Right renal pelvis (tissue), 4 donors: ENCODE measurements at places on chromosomes 1 and 21.

DNA sequence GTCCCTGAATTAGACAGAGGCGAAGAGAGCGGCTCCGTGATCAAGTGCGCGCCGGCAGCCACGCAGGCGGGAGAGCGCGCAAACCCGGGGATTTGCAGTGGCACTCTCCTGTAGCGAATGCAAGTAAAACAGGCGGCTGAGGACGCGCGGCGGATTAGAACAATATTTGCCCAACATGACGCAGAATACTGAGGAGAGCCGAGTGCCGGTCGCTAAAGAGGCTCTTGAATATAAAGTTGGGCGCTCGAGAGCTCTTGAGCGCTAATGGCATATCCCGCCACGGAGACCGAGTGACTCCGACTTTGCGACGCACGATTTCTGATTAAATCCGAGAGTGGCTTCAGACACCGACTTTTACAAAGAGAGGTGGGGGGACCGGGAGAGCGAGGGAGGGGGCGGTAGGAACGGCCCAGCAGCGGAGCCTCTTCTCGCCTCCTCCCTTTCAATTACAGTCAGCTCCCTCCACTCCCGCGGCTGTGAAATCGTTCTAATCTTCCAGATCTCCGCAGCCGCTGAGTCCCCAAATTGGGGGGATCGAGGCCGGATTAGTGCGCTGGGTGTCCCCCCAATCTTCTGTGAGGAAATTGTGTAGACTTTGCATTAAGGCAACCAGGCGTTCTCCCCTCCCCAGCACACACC is 2.3 kb downstream of the PAX7 start:
- no peak for DNase-seq

DNA sequence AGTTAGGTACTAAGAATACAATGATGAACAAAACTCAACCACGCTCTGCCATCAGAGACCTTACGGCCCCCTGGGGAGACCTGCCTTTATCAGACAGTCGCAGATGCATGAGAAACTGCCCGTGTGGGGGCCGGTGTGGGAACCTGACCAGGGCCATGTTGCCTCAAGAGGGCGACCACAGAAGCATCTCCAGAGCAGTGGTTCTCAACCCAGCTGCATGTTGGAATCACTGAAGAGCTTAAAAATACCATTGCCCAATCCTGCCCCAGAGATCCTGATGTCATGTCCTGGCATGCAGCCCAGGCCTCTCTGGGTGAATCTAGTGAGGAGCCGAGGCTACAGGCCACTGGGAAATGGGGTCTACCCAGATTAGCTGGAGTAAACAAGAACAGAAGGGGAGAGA is 108.7 kb downstream of the PRDM2 start:
- no peak for DNase-seq

- no peak for DNase-seq
Observed at GRCh38 chr1:72230746-72231145, 51.6 kb downstream of the NEGR1 start.

DNA sequence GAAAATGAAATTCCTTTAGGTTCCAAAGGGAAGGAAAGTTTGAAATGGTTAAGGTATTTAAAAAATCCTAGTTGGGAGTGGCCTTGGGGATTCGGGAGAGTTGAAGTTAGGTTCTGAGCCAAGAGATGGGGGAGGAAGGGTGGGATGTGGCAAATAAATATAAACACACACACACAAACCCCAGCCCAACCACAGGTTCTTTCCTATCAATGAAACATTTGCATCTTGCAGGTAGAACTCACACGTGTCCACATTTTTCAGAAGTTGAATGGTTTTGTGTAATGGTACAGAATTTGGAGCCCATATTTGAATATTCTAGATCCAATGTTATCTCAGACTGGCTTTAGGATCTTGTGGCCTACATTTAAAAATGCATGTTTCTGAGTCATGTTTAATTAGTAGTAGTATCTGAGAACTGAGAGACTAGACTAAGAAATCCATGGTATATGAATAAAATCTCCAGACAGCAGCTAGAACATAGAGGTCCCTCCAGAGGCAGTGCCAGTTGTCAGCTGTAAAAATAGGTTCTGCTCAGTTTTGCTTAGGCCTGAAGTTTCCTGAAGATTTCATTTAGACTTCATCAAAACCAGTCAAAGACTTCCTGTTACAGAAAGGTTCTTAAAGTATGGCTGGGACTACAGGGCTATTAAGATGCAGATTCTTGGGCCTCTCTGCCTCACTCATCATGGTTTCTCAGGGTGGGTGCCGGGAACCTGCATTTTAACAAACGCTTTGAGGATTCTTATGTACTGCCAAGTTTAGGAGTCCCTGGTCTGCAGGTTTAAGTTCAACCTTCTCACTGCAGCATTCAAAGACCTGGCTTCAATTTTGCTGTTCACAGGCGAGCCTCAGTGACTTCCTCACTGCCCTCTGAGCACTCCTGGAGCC is 21.3 kb downstream of the RUNX1 start:
- no peak for DNase-seq

- DNase-seq: no peak
Observed at GRCh38 chr1:199265319-199265718, 626.5 kb downstream of the PTPRC start.

DNA sequence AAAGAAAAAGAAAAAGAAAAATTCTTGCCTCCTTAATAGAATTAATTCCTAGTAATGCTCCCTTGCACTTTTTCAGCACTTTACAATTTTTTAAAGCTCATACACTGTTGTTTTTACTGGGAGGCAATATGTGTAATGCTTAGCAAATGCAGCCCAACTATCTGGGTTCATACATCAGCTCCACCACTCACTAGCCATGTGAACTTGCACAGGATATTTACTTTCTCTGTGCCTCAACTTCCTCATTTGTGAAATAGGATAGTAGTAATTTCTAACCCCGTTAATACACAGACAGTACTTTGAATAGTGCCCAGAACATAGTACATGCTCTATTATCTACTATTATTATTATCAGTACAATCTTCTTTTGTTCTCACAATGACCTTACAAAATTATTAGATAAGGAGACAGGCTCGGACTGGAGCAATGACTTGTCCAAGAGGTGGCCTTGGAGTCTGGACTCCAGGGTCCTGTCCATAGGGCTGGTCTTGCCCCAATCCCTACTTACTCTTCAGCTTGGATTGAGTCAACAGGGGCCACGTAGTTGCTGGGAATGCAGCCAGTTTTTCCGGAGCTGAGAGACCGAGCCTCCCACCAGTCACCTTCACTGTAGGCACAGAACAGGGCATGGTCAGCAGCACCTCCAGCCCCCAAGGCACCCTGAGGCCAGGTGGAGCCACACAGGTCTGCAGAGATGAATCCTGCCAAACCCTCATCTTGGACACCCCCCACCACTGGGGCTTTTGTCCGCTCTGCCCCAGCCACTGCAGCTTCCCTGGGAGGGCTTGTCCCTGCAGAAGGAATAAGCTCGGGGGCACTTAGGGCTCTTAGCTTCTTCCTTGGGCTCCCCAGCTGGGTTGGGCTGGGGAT is 13.7 kb downstream of the FGR start:
- no peak for DNase-seq

GRCh38 chr1:119779869-119780356 is 11.2 kb upstream of the HMGCS2 start:
- DNase-seq: no peak

DNA sequence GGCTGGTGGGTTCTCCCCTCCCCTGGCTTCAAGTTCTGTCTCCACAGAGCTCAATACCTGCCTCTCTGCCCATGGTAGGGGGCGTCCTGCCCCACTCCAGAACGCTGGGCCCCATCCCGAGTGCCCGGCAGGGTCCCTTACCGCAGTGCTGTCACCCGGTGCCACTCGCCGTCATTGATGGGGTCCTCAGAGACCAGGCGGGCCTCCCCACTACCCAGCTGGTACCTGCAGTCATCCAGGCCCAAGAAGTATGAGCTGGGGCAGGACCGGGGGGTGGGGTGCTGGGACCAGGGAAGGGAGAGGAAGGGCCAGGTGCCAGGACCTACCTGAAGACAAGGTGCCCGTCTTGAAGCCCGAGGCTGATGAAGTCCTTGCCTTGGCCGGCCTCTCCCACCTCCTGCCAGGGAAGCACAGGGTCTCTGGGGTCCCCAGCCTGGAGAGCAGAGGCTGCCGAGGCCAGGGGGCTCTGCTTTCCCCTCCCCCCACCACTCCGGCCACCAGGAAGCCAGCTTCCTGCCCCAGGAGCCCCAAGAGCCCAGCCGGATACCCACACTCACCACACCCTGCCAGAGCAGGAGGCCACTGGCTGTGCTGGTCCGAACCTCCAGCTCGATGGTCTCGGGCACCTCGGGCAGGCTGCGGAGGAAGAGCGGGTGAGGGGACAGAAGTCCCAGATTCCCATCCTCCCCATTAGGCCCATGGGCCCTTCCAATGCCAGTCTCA is 12.1 kb downstream of the LDLRAD2 start:
- no peak for DNase-seq

GRCh38 chr1:31883357-31883942 is 54.7 kb downstream of the PTP4A2 start:
- DNase-seq: no peak

DNA sequence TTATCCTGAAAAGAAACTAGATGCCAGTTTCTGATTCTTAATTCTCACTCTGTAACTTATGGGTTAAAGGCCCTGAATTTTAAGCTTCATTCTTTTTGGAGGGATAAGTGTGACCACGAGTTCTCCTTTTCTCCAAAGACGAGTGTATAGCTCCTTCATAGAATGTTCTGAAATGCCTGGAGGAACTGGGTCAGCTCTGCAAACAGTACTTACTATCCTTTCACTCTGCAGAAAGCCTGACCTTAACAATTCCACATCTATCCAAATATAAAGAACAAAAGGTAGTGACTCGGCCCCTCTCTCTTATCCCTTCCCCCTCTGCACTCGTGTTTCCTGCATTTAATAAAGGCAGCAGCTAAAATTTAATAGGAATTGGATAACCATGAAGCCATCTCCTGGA is 150.5 kb downstream of the LYPLAL1 start:
- no peak for DNase-seq

DNA sequence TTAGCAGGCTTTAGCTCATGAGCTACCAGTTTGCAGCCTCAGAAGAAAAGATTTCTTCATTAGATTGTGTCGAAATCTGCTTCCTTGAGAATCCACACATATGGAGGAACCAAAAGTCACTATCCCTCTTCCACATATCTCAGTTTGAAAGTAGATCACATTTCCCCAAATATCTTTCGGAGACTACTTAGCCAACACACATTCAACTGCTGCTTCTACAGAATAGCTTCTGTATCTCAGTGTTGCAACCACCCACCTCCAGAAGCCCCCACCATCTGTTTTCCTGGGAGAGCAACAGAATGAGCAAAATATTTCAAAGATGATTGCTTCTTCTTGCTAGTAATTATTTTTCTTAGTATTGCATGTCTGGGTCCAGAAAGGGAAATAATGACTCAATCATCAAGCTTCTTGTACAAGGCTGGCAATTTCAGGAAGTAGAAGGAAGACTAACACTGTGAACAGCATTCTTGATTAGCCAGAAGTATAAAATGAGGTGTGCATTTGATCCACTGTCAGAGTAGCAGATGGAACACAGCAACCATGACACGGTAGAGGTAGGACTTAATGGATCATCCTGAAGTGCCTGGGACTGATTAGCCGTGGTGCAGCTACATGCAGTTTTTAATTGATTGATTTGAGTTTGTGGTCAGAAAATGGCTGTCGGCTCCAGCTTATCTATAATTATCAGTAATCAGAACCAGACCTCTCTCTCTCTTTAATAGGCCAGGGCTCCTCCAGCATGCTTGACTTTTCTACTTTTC is 24.9 kb downstream of the ZC3H11B start:
- DNase-seq: no peak

GRCh38 chr1:3539707-3540425 is 71.4 kb downstream of the MEGF6 start:
- DNase-seq: no peak
